ENCODE measurements at places on chromosomes 2 and 18. TPM values are rescaled to one million over a fixed set of nuclear protein-coding genes. Genes with fewer than 3 reads are reported as not detected.

DNA sequence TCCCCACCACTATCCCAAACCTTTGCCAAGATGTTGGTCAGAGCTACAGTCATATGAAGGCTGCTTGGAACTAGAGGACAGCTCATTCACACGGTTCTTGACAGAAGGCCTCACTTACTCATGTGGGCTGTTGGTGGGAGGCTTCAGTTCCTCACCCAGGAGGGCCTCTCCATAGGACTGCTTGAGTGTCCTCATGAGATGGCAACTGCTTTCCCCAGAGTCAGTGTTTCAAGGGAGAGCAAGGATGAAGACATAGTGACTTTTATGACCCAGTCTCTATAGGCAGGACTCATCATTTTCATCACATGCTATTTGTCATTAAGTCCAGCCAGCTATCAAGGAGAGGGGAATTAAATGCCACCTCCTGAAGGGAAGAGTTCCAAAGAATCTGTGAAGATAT, 33.4 kb upstream of the OLA1 start:
- no peak for DNase-seq

DNA sequence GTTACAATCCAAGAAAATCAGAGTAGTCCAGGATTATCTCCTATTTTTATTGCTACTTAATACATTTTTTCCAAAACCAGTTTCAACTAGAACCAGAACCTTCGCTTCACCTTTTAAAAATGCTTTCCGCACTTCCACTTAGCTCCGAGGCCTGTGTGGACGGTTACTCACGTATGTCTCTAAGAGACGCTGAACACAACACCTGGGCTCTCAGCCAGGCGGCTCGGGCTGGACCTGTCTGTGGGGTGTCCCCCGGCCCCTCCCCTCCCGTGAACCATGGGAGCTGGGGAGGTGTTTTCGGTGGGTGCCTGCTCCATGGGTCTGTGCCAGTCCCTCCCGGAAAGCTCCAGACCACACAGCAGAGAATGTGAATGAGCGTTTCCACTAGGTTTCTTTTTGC, 223.8 kb downstream of the GLI2 start:
- DNase-seq = no peak

- DNase-seq = no peak
Measured at GRCh38 chr2:96396602-96397001, 61.0 kb downstream of the NCAPH start.

GRCh38 chr18:38576916-38577315, 1011.3 kb upstream of the CELF4 start:
- DNase-seq = peak; percentile 47

DNA sequence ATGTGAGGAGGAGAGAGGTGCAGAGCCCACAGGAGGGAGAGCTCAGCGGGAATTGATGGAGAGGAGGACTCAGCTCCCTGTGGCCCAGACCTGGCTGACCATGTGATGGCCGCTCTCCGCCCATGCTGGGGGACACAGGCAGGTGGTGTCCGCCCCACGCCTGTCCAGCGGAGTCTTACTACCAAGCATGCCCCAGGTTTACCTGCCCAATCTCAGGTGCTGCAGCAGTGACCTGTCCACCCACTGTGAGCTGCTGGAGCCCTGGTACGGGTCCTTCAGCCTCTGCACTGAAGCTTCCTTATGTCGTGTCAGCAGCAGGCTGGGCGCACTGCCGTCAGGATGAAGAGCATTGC, 170.8 kb downstream of the RTP5 start:
- DNase-seq = no peak

GRCh38 chr2:233525791-233526190, 40.8 kb downstream of the USP40 start:
- DNase-seq = no peak

DNA sequence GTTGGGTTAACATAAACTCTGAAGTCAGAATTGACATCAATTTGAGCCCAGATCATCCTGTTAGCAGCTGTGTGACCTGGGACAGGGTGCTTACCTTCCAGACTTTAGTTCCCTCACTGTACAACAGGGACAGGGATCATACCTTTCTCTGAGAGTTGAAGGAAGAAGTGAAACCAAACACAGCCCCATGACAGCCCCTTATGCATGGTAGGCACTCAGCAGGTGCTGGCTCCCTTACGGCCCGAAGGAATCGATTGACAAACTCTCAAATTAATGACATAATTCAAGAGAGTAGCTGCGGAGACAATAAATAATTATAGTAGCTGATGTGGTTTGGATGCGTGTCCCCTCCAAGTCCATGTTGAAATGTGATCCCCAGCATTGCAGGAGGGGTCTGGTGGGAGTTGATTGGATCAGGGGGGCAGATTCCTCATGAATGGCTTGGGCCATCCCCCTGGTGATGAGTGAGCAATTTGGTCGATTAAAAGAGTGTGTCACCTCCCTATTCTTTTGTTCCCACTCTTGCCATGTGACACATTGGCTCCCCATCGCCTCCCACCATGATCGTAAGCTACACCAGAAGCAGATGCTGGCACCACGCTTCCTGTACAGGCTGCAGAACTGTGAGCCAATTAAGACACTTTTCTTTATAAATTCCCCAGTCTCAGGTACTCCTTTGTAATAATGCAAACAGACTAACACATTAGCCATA, 72.4 kb downstream of the ODC1 start:
- DNase-seq = no peak

GRCh38 chr2:138415985-138416384, 85.6 kb upstream of the SPOPL start:
- no peak for DNase-seq

GRCh38 chr2:9085353-9085752, 81.9 kb upstream of the MBOAT2 start:
- DNase-seq = no peak

DNA sequence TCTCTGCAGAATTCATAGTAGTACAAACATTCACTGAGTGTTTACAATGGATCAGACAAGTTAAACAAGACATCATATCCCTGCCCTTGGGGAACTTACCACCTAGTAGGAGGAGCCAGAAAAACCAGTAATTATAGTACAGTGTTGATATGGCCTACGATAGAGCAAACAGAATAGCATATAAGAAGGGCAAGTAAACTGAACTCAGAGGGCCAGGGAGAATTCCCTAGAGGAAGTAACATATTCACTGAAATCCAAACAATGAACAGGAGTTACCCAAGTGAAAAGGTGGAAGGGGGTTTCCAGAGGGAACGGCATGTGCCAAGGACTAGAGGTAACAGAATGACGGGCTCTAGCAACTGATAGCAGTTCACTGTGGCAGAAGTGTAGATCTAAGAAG, 34.1 kb downstream of the NHEJ1 start:
- no peak for DNase-seq

GRCh38 chr2:149513461-149513860, 74.1 kb downstream of the MMADHC start:
- DNase-seq = no peak

- DNase-seq = no peak
Measured at GRCh38 chr2:70083344-70084156, 3.7 kb upstream of the PCBP1 start.

DNA sequence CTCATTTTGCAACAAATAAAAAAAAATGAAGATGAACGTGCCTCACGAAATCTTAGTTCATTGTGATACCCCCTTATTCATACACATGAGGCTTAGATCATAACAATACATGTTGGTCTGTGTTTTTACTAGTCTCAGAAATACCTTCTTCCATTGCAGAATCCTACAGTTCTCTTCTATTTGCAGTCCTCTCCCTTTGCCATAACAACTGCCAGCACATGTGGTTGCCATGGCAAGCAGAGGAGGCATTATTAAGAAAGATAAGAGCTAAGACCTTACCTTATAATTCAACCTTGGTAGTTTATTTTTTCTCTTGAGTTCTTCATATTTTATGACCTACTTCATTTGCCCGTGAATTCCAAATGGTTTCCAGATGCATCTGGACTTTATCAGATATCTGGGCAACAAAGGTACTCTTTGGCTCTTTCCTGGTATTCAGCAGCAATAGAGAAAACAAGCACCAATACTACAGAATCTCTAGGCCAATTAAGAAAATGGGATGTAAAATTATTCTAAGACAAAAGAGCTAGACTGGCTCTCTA, 524.0 kb downstream of the CMPK2 start:
- DNase-seq = no peak

DNA sequence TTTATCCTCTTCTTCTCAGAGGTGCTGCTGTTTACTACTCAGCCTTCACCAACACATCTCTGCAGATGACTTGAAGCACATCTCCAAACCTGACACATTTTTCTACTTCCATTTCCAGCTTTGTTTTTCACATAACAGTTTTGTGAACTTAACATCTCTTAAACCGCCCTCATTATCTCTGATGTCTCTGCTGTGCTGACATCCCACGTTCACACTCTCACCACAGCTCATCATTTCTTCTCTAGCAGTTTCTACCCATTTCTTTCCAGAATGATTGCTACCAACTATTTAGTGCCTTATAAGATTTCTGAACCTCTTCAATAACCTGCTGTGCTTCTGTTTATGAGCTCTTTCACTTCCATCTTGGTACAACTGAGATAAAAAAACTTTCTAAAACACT, 238.0 kb downstream of the PTPRM start:
- no peak for DNase-seq

GRCh38 chr2:15147591-15147990, 413.5 kb downstream of the NBAS start:
- DNase-seq = no peak

DNA sequence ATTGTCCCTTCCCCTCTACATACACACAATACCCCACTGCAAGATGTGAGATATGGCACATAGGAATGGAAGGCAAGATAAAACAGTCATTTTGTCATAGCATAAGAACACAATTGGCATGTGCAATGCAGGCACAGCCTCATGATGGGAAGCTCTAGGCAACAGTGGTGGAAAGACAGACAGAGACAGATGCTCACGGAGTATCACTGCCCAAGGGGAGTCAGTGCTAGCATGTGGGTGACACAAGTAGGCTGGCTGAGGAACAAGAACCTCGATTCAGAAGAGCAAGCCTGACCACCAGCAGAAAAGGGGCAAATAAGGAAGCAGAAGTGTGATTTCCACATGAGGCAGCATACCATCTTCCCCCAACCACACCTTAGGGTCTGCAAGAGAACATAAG, 323.6 kb downstream of the PAX3 start:
- DNase-seq = no peak

DNA sequence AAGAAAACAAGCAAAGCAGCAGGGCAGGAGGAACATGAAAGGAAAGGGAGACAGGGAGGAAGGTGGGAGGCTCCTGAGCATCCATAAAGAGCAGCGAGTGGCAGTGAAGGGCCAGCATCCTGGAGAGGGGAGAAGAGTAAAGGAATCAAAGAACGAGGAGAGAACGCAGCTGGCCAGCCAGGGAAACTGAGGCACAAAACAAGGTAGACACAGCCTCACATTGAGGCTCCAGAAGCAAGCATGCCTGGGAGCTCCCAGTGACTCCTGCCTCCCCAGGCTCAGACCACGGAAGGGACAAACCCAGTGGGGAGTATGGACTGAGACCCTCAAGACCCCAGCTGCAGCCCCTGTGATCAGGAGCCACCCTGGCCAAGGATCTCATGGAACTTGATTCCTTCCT, 14.0 kb upstream of the TNS1 start:
- DNase-seq = no peak

GRCh38 chr2:196131949-196132925, 39.1 kb downstream of the STK17B start:
- peak; percentile 29 for DNase-seq

DNA sequence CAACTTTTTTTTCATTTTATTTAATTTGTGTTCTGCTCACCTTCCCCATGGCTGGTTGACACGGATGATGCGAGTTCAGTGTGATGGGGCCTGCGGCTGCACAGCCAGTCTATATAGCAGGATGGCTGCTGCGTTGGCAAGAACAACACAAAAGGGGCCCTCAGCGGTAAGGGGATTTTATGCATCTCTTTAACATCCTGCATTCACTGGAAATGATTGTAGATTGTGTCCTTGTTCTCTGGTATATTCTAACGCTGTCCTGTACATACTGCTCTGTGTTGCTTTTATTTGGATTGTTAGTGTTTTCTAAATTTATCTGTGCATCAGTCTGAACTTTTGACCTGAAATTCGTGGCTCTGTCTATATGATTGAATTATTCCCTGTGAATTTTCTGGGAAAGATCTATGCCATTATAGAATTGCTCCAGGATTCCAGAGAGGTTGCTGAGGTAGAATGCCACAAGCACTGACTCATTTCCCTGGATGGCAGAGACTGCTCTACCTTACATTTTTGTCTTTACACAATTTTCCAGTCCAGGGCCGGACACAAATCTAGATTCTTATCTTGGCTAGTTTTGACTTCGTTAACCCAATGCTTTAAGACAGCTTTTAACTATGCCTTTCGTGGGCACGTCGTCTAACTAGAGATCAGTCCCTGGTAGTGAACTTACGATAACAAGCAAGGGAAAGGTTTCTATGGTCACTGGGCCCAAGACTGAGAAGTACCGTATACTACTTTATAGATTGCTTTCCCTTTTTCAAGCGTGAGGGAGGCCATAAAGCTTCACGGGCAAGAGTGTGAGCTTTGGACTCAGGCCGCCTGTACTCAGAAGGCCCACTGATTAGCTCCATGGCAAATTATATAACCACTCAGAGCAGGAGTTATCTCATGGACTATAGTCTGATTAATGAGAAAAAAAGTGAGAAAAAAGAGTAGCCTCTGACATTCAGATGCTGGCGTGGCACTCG, at the start of gene CRYGC:
CRYGC (minus strand) TSS at position 85 of the 968 bp plus-strand sequence; CDS start at position 49, 36 bp downstream.
- no peak for DNase-seq

ALLC gene
- not detected for total RNA-seq

GPAT2 gene
- 36.2 TPM for total RNA-seq

CPS1 gene
- total RNA-seq = 2.3 TPM

KRTCAP3 gene
- 5.4 TPM for total RNA-seq

ZSWIM2 gene
- not detected for total RNA-seq

RTP5 gene
- total RNA-seq = 0.11 TPM

VSNL1 gene
- total RNA-seq = not detected

TUBB8B gene
- not detected for total RNA-seq

SERPINB11 gene
- not detected for total RNA-seq

DSG3 gene
- total RNA-seq = not detected

CHST9 gene
- not detected for total RNA-seq

KLHL30 gene
- total RNA-seq = not detected

AGAP1 gene
- total RNA-seq = 3.3 TPM

PRKAG3 gene
- not detected for total RNA-seq

VWA3B gene
- not detected for total RNA-seq

Measured in CD8-positive, alpha-beta memory T cell (primary cell).